ENCODE measurements at places on chromosomes 5 and 9. TPM values are rescaled to one million over a fixed set of nuclear protein-coding genes. Genes with fewer than 3 reads are reported as not detected.

DNA sequence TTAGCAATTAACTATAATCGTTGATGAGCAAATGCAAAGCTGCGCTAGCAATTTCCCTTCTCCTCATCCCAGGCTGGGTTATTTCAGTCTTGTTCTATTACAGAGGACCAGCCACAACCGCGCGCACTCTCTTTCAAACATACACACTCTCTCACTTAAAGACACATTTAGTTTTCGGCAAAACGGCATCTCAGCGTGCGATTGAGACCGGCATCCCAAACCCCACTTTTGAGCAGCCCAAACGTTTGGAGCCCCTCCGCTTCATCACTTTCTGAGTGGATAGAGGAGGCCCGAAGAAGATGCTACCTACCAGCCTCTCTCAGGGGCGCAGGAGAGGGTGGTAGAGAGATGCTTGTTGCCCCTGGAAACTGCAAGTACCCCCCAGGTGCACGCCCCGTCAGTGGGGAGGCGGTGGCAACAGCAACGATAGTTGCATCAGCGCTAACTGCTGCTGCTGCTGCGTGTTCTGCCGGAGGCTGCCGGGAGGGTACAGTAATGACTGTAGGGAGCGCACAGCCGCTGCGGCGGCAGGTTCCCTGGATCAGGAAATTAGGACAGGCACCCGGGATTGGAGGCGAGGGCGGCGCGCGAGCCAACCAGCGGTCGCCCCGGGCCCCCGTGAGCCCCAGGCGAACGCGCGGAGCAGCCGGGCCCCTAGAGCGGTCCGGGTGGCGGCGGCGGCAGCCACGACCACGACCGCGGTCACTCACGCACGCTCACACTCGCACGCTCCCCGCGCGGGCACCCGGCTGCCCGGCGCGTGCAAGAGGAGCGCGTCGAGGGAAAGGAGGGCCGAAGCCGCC lies 467 bp upstream of the VLDLR start:
- peak; percentile 90 for DNase-seq

DNA sequence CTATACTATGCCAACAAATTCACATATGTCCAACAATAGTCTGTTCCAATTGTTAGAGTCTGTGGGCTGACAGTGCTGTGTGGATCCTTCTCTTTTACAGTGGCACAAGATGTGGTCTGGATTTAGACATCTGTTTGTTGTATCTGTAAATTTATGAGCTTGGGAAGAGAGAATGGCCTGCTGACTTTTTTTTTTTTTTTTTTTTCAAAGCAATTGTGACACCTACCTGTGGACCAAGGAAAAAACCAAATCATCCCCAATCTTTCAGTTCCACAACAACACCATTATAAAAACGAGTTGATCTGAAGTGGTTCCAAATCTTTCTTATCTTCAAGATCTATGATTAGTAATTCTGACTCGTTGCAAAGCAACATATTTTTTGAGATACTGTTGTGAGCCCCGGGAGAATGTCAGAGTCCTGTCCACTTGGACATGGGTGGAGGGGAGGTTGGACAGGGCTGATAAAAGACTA lies 4.9 kb downstream of the IRX2 start:
- no peak for DNase-seq

The GPRIN1 gene
- total RNA-seq, result 0.56 TPM

DNA sequence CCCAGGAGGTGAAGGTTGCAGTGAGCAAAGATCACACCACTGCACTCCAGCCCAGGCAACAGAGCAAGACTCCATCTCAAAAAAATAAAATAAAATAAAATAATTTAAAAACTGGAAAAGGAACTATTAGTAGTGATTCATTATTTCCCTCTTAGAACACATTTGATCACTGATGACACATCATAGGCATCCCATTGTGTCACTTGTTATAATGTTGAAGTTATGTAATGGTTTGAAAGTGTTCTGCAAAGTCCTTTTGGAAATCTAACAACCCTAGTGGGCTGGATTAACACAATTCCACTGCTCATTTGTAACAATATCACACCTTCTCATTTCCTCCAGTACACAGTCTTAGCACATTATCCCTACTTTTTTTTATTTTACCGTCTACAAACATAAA lies 81.8 kb upstream of the LMNB1 start:
- DNase-seq, result no peak

DNA sequence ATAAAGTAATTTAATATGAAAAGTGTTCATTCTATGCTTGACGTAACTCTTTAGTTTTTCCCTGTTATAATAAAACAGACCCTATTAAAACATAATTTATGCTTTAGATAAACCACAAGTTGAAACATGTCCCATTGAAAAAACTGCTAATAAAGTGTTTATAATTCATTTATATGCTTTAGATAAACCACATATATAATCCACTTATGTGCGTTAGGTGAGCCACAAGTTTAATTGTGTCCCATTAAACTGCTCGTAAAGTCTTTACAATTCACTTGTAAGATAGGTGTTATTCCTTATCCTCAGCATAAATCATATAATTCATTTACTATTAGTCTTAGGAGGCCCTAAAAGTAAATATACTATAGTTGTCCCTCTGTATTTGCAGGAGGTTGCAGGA lies 3.6 kb downstream of the NIPSNAP3B start:
- DNase-seq, result no peak

The LEAP2 gene
- total RNA-seq, result 1.0 TPM

GRCh38 chr5:122492675-122493074 lies 180.6 kb downstream of the SNCAIP start:
- DNase-seq, result no peak

The C9orf85 gene
- total RNA-seq, result 7.1 TPM

GRCh38 chr5:168746893-168747640 lies 167.9 kb upstream of the PANK3 start:
- no peak for DNase-seq

GRCh38 chr9:135588371-135588770 lies 26.8 kb downstream of the PAEP start:
- no peak for DNase-seq

DNA sequence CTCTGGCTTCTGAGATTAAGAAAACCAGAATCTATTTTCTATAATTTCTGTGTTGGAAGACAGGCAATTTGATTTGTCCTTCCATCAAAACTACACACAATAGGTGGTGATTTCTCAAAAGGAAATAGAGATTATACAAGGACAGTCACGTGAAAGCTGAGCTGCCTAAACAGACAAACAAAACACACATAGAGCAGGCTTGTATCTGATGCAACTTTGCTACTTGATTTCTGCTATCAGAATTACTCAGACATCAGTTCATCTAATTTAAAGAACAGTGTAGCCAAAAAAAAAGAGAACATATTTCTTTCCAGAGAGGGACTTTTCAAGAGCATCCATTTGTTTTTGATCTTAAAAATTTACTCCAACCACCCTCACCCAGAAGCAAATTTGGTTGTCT lies 2128.3 kb upstream of the C9orf72 start:
- no peak for DNase-seq

The CCL19 gene
- total RNA-seq, result 0.70 TPM

GRCh38 chr9:128485414-128485855 lies 19.1 kb upstream of the GLE1 start:
- no peak for DNase-seq

DNA sequence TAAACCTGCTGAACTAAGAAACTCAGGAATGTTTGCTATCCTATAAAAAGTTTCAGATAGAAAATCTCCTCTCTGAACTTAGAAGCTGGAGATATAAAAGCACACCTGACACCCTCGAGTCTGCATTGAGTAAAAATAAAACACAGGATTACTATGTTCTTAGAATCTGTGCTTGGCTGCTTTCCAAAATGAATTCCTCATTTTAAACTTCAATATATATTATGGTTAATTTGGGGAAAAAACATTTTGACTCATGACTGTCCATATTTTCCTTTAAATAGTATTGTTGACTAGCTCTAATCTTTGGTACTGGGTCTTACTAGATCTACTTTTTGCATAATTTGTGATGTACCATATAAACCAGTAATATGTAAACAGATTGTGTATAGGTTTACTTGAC lies 36.7 kb downstream of the FBXW2 start:
- DNase-seq, result no peak

- no peak for DNase-seq
These were observed 48.3 kb upstream of the SPATA31E1 start for GRCh38 chr9:87834357-87834756.

GRCh38 chr5:108672639-108673038 lies 75.1 kb upstream of the FER start:
- no peak for DNase-seq

The TMOD1 gene
- 192 TPM for total RNA-seq

The PPP3R2 gene
- not detected for total RNA-seq

DNA sequence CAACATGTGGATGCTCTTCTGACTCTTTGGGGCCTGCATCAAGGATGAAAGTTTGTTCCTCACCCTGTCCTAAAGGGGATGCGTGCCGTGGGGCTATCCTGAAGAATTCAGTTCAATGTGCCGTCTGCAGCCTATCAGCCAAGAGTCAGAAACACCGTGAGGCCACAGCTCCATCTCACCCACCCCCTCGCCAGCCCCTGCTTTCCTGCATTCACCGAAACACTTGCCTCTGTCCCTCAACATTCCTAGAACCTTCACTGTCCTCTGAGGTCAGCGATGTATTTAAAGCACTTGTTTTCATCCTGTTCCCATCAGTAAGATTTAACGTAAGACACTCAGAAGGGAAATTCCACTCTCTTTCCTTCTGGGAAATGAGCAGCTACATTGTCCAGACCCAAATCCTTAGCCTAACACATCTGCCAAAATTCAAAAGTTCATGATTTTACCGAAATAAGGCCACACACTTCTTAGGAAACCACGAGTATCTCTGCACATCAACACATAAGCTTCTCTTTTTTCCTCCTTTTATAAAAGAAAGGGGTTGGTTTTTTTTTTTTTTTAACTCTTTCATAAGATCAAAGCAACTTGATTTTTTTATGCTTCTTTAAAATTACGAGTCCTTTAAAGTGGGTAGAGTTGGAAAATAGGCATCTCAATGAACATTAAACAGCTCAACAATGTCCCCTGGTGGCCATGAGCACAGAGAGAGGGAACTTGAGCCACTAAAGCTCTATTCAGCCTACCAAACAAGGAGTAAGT lies 100.7 kb downstream of the SUSD1 start:
- peak; percentile 53 for DNase-seq

DNA sequence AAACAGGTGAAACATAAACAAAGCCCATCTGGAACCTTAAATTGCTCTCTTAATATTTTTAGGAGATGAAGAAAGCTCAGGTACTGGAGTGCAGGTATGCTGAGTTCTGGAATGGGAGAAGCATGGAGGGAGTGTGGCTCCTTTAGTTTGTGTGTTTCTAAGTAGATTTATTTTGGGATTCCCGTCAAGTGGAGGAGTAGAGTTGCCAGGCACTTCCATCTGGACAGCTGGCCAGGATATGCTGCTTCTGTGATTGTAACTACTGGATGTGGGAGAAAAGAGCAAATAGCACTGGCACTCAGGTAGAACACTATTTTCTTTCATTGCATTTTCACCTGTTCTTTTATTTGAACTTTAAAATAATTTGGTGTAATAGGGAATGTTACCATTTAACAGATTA lies 182.3 kb upstream of the MAST4 start:
- no peak for DNase-seq

GRCh38 chr5:168422431-168422830 lies 63.8 kb upstream of the RARS1 start:
- DNase-seq, result no peak

DNA sequence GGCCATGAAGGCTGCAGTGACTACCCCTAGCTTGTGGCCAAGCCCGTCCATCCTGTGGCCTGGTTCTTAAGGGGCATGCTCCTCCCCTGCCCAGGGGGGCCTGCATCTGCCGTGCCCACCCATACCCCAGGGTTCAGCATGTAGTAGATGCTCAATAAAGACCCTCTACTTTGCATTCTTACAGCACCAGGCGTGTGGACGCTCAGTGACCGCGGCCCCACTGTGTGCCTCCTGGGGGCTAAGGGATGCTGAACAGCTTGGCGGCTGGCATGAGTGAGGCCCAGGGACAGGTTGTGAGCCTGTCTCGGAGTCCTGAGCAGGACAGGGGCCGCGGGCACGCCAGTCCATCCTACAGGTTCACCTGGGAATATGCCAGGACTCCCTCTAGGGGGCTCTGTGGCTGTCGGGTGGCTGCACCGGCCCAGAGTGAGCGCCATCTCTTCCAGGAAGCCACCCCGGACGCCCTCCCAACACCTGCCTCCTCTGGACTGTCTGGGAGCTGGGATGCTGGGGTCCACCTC lies 9.1 kb downstream of the NOTCH1 start:
- no peak for DNase-seq

DNA sequence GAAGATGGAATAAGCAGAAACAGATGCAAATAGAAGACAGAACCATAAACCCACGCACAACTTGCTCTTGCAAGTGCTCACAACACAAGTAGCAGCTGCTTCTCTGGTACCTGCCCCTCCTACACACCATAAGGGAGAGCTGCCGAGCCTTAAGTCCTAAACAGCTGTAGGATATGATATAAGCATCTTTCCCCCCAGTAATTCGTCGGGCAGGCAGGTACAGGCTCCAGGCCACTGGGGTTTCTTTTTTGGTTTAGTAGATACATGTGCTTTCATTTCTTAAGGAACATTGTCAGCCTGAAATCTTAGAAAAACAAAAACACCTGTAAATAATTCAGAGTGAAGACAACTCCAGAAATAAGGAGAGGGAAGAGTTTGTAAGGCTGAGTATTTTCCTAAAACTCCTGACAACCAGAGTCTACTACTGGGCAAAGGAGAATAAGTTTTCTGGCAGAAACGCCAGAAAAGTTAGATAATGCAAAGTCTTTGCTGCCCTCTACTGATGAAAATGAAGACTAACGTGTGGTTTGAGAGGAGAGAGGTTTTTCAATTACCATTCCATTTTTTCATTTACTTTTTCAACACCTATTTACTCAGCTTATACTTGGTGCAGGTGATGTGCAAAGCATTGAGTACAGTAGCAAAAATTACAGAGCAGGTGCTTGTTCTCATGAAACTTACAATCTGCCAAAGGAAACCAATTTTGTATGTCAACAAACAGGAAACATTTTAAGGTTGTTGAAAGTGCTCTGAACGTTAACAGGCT lies 20.1 kb upstream of the TCERG1 start:
- DNase-seq, result no peak

The ANKRD34B gene
- total RNA-seq, result not detected

The SYK gene
- total RNA-seq, result 6.5 TPM

The IFNA2 gene
- total RNA-seq, result not detected

The PTGES2 gene
- total RNA-seq, result 155 TPM

GRCh38 chr5:173971681-173972345 lies 17.2 kb upstream of the C5orf47 start:
- DNase-seq, result no peak

GRCh38 chr5:73117088-73117740 lies 3.2 kb upstream of the TMEM171 start:
- DNase-seq, result no peak

DNA sequence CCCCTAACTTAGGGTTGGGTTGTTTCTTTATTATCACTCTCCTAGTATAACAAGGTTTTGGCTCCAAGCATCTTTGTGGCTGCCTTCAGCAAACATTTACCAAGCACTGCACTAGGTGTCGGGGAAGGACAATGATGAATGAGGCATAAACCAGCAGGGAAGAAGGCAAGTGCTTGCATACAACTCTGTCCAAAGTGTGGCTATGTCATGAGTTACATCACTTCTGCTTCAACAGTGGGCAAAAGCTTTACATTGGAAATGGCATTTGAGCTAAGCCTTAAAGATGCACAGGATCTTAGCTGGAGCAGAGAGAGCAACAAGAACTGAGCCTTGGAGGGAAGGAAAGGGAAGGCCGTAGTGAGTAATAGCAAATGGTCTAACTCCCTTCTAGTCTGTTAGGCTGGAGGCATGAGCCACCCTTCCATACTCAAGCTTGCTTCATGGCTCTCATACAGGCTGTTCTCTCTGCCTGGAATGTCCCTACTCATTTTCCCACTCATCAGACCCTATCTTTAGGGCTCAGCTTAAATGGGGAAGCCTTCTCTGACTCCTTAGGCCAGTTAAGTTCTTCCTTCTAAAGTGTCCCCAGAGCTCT lies 121.8 kb downstream of the SEMA6A start:
- no peak for DNase-seq

Data from Right ventricle myocardium superior (tissue), 1 donor.